ENCODE measurements at places on chromosomes 4 and X. TPM values are rescaled to one million over a fixed set of nuclear protein-coding genes. Genes with fewer than 3 reads are reported as not detected.
A peak's percentile ranks its signal among the peaks of the same experiment; 100 is the strongest.

The OTC gene
- polyA plus RNA-seq, result not detected

The APOO gene
- polyA plus RNA-seq, result 14.9 TPM

The GPRASP1 gene
- 13.0 TPM for polyA plus RNA-seq

The CORIN gene
- polyA plus RNA-seq, result 3.9 TPM

- DNase-seq, result no peak
Measured at GRCh38 chr4:94925764-94926347, 168.1 kb downstream of the BMPR1B start.

DNA sequence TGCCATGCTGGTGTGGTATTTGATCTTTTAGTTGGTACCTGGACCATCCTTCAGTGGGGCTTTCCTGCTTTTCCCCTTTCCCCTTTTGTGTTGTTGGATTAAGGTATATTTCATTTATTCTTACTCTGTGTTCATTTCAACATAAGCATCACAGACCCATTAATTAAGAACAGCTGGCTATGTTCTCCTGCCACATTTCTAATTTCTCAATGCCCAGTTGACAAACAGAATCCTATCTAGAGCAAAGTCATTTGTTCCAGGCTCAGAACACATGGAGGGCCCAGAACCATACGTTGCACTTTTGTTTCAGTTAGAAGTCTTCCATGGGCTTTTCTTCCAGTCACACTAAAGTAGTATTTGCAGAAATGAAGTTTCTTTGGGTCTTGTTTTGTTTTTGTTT, 46.1 kb upstream of the EOLA2 start:
- DNase-seq, result no peak

GRCh38 chrX:121050781-121051180, 3.4 kb downstream of the GLUD2 start:
- peak; percentile 90 for DNase-seq

GRCh38 chr4:9812501-9813340, 31.3 kb downstream of the DRD5 start:
- DNase-seq, result peak; percentile 25

GRCh38 chr4:6198768-6199421, 1.5 kb downstream of the JAKMIP1 start:
- DNase-seq, result no peak

- peak; percentile 75 for DNase-seq
Measured at GRCh38 chrX:75547783-75548182, 24.9 kb upstream of the ZDHHC15 start.

DNA sequence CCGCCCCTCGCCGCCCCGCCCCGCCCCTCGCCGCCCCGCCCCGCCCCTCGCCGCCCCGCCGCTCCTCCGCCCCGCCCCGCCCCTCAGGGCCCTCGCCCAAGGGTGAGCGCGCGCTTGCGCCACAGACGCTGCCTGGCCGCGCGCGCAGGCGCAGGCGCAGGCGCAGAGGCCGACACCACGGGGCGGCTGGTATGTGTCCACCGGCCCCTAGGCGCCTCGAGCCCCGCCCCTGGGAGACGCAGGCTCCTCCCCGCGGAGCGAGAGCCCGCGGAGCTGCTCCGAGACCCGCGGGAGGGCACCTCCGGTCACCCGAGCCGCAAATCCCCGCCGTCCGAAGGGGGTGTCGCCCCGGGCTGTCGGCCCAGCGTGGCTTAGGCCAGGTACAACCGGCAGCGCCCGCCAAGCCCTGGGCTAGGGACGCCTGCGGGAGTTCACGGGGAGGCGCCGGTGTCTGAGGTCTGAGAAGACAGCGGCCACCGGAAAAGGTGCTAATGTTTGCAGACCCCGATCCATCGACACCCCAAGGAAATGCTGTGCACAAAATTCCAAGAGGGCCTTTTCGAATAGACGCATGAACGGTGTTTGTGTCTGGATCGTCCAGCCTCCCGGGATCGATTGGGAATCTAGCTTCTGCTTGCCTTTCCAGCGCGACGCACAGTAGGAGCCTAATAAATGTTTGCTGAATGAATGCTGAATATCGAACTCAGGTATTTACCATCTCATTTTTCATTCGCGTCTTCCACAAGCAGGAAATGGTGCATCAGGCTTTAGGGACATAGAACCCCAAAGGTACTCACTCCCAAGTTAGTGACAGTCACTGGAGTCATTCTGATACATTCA, 473 bp upstream of the CCNQ start:
- DNase-seq, result peak; percentile 94
